ENCODE measurements at places on chromosomes 11 and 22.

- no peak for DNase-seq
These were observed 34.8 kb downstream of the CD82 start for GRCh38 chr11:44600261-44600660.

GRCh38 chr11:82791779-82792178, 58.1 kb upstream of the FAM181B start:
- no peak for DNase-seq

DNA sequence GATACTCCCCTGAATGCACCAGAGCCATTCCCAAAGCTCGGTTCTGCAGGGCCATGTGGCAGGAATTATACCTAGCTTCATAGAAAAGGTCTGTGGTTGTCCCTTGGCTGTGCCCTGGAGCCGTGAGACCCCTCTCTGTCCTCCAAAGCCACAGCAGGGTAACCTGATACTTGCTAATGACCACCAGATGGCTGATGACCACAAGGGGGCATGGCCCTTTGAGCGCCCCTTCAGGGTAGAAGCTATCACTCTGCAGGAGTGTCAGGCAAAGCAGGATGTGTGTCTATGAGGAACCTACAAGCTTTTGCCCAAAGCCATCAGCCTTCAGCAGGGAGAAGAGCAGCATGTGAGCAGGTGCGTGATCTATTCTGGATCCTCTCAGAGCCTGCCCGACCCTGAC, 95.3 kb downstream of the NTM start:
- DNase-seq, result no peak

GRCh38 chr11:129861702-129862522, 33.5 kb downstream of the NFRKB start:
- no peak for DNase-seq

- DNase-seq, result no peak
These were observed 12.5 kb upstream of the CARD18 start for GRCh38 chr11:105152021-105152512.

DNA sequence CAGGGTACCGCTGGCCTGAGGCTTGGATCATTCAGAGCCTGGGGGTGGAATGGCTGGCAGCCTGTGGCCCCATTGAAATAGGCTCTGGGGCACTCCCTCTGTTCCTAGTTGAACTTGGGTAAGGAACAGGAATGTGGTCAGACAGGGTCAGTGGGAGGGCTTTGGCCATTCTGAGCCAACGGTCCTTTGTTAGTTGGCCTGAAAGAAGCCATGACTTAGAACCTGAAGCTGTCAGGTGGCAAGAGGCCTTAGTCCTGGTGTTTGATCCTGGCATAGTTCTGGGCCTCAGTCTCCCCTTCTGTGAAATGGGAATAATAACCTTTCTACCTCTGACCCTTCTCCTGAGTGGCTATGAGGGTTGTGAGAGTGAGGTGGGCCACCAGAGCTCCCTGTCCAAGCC, 8.3 kb downstream of the PGAP2 start:
- no peak for DNase-seq

- no peak for DNase-seq
These were observed 48.6 kb upstream of the TMEM45B start for GRCh38 chr11:129766898-129767604.

GRCh38 chr11:43542750-43543712, 137.5 kb upstream of the HSD17B12 start:
- no peak for DNase-seq

DNA sequence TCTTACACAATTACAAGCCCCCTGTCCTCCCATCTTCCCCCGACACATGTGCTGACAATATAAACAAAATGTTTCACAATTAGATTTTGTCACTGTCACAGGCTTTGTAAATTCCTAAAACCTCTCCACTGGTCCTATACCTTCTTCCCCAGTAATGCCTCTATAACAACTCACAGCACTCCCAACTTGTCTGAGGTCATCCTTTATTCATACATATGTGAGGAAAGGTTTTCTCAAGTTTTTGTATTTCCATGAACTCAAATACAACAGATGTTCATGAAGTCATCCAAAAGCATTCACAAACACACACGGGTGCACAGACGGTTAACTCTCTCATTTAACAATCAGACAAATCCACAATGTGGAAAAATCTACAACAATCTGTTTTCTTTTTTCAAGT, 1.9 kb downstream of the OR52H1 start:
- no peak for DNase-seq

DNA sequence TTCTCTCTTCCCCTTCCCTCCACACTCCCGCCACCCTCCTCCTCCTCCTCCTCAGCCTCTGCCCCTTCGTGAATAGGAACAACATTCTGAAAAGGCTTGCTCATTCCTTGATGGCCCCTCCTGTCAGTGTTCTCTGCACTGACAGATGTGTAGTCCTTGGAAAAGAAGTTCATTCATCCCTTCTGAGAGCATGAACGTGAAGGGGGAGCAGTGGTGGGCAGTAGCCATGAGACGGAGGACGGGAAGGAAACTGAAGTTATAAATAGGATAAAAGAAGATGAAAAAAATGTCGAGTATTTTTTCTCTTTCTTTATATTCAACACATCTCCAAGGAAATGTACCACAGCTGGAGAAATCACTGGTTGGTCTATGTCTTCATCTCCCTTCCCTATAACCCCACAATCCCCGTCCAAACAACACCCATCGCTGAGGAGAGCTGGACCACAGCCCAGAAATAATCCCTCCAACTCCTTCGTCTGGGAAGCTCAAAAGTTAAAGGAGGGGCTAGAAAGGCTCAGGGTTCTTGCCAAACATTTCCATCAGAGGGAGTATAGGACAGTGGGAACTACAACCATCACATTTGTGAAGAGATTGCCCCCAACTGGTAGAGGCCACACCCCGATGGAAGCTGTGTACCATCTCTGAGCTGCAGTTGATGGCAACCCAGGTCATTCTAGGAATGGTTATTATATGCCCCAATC, 33.5 kb downstream of the ETS1 start:
- no peak for DNase-seq

GRCh38 chr22:46402505-46402904, 67.0 kb downstream of the TRMU start:
- DNase-seq, result no peak

GRCh38 chr11:13348305-13348704, 70.7 kb downstream of the BMAL1 start:
- no peak for DNase-seq

DNA sequence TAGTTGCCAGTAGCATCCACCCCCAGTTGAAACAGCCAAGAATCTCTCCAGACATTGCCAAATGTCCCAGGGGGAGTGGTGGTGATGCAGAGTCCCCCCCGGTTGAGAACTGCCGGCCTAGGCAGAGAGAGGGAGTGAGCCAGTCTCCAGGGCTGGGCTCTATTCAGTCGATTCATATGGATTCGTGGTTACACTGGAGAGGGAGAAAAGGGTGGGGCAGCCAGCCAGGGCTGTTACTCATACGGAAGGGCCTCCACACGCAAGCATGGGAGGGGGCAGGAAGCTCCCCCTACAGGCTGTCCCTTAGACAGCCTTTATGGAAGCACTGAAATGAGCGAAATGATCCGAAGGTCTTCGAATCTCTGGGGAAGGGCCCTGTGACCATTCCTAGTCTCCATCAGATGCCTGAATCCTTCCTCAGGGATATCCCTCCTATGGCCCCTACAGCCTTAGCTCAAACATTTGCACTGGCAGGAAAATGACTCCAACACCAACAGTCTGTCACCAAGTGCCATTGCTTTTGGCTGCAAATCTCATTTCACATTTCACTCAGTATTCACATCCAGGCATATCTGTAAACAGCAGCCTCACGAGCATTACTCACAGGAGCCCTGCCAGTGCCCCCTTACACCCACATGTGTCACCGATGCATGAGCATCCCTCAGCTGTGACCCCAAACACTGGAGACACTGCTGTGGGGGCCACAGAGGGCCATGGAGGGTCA, 18.4 kb upstream of the TLCD5 start:
- DNase-seq, result no peak

- no peak for DNase-seq
These were observed 23.5 kb downstream of the CACNG2 start for GRCh38 chr22:36680038-36680437.

DNA sequence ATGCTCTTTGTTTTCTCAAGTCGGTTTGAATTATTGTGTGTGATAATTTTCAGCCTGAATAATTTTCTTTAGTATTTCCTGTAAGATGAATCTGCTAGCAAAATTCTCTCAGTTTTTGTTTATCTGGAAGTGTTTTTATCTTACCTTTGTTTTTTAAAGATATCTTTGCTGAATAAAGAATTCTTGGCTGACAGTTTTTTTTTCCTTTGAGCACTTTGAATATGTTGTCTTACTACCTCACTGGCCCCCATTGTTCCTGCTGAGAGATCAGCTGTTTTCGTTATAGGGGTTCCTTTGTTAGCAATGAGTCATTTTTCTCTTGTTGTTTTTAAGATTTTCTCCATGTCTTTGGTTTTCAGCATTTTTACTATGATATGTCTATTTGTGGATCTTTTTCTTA, 63.0 kb downstream of the HORMAD2 start:
- DNase-seq, result no peak

DNA sequence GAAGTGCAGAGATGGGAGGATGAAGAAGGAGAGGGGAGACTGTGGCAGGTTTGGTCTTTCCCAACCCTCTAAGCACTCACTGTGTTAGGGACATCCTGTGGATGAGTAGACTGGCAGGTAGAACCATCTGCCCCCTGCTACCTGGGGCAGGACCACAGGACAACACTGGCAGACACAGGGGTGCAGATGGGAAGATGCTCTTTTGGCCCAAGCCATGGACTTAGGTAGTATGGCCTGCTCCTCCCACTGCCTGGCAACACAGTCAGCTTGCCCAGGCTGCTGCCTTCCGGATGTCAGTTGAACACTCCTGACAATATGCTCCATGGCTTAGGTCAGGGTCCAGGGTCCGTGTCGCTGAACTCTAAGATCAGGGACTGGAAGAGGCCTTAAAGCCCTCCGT, 140.7 kb upstream of the NAV2 start:
- DNase-seq, result no peak
